ENCODE measurements at places on chromosomes 2 and 18.

- peak; percentile 14 for DNase-seq
These were observed 273.0 kb downstream of the PDE11A start for GRCh38 chr2:177799531-177799930.

- no peak for DNase-seq
These were observed 168.2 kb downstream of the ANKRD30B start for GRCh38 chr18:14916181-14916580.

GRCh38 chr2:108919571-108920373 is 69.2 kb downstream of the EDAR start:
- DNase-seq, result no peak

DNA sequence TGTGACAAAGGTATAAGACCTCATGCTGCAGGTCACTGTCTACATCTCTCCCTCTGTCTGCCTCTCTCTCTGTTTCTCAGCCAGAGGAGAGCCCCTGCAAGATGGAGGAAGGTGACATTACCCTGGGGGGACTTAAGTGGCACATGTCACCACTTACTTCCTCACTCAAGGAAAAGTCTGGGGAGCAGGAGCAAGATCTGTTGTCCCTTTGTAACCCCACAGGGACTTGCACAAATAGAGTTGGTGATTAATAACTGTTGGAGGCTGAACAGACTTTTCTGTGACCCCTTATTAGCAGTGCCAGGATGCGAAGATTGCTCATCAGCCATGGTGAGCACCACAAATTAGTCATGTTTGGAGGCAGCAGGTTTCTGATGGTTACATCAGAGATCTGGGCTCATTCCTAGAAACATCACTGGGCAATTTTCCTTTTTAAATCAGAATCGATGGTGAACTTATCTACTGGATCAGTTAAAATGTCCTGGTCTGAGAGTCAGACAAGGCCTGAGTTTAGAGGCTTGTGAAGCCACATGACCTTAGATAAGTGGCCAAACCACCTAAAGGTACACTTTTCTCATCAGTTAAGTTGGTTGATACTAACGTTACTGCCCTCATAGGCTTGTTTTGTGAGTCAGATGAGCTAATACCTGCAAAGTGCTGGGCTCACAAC is 81.2 kb upstream of the LTBP1 start:
- peak; percentile 17 for DNase-seq

DNA sequence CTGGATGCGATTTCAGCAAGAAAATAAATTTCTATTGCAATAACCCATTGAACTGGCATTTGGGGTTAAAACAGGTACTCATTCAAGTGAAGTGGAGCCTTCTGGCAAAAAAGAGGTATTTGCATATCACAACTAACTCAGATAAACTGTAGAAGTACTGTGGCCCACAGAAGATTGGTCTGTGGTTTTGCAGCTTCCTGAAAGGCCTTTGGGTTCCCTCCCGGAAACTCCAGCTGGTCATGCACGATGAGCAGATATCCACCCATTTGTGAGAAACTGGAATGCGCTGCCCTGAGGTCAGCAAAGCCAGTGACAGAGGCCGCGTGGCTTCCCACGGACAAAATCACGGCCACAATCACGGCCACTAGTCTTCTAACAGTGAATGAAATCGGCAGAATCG is 106.3 kb downstream of the EPHA4 start:
- no peak for DNase-seq

DNA sequence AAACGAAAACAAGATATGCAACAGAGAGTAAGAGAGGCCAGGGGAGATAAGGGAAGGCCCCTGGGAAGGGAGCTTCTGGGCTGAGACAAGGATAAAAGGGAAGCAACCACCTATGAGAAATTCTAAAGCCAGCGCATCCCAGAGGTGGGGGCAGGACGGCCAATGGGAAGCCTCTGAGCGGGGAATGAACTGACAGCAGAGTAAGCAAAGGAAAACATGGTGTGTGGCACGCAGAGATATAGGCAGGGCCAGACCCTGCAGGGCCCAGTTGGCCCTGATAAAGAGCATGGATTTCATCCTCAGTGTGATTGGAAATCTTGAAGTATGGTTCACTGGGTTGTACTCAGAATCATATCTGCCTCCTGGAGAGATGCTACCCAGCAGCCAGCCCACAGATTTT is 78.7 kb downstream of the IRS1 start:
- no peak for DNase-seq

- DNase-seq, result peak; percentile 11
These were observed 111.8 kb downstream of the HDAC4 start for GRCh38 chr2:239288951-239289511.

DNA sequence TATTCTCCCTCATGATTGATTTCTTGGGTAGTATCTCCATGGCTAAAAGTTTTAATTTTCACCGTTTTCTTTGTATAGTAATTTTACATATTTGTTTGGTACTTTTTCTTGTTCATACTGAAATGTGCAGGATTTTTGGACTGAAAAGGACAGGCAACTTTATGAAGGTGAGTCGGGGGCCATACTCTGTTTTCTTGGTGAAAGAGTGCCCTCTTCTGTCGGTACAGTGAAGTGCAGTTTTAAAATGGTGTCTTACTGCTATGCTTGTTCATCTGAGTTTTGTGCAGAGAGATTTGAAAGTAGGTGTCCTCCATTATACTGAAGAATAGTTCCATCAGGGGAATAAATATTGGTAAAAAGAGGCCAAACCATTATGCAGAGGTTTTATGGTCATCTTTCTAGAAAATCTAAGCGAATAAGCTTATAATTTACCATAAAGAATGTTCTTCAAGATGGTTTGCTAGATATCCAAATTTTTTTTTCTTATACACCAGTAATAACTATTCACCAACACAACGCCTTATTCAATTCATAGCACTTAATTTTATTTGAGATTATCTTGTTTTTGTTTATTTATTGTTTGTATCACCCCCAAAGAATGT is 8.7 kb upstream of the SERPINB13 start:
- DNase-seq, result peak; percentile 38

All from erythroblast (primary cell).